Suppressor macrophage treated with lipopolysaccharide for 1 hour (primary cell): ENCODE measurements at places on chromosomes 12 and 14.

DNA sequence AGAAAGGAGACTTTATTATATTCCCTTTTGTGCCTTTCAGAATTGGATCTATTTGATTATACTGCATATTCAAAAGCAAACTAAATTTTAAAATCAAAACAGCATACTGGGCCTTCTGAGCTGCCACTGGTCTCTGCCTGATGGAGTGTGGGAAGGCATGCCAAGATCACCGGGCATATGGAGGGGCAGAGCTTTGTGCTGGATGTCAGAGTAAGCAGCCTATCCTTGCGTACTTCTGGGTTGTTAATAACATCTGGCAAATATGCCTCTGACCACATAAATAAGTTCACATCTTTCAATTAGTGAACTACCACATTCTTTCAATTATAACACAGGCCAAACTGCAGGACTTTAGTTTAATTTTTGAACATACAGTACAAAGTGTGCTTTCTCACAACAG, 18.3 kb downstream of the MLH3 start:
- no peak for DNase-seq

- no peak for DNase-seq
Observed at GRCh38 chr14:88563845-88564244, 1.0 kb downstream of the ZC3H14 start.

- DNase-seq, result peak; percentile 67
Observed at GRCh38 chr12:13100605-13100881, 2.9 kb downstream of the GSG1 start.

- no peak for DNase-seq
Observed at GRCh38 chr14:86346818-86347384, 817.0 kb downstream of the FLRT2 start.

- DNase-seq, result no peak
Observed at GRCh38 chr14:30332374-30332773, 226.6 kb upstream of the G2E3 start.

DNA sequence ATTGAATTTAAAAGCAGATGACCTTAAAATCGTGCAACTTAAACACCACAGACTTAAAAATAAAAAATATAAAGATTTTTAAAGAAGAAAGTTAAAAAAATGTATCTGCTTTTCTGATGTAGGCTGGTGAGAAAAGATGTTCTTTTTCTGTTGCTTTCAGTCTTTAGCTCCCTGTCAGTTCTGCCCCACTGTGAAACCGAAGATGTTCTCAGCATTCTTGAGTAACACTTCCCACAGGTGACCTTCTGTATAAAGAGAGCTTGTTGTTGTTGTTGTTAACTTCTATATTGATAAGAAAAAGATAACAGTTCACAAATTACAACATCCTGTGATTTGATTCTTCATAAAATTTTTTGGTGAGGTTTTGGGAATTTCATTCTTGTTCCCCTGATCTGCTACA, 377.9 kb upstream of the RGS6 start:
- DNase-seq, result peak; percentile 9

GRCh38 chr14:82710267-82710841, 1176.7 kb upstream of the SEL1L start:
- peak; percentile 42 for DNase-seq

DNA sequence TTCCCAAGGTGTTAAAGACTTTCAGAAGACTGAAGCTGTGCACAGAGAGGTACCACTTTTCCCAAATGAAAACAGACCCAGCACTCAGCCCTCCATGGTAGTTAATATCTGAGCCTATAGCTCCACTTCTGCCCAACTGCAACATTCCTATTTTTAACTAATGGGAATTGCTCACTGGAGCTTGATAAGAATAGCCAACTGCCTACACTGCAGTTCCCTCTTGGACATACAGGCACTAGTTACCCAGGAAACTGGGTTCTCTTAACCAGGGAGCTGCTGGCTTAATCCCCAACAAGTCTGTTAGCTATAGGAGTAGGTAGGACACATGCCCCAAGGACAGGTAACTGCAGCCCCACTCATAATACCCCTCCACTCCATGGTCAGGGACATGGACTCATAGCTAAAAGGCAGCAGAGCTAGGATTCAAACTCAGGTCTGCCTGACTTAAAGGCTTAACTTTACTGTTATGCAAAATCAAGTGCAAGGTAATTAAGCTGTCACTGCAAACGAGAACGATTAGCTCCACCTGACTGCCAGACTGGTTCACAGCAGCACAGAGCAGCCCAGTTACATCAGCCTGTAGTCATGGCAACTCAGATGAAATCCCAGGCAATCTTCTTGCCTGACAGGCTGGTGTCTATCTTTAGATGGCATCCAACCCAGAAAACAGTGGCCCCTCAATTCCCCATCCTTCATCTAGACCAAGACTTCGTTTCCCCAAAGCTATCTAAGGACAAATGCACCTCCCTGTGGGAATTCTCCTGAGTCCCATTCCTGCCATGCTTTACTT, 77.1 kb upstream of the ACTN1 start:
- no peak for DNase-seq

- no peak for DNase-seq
Observed at GRCh38 chr12:13875744-13876143, 105.7 kb downstream of the GRIN2B start.

DNA sequence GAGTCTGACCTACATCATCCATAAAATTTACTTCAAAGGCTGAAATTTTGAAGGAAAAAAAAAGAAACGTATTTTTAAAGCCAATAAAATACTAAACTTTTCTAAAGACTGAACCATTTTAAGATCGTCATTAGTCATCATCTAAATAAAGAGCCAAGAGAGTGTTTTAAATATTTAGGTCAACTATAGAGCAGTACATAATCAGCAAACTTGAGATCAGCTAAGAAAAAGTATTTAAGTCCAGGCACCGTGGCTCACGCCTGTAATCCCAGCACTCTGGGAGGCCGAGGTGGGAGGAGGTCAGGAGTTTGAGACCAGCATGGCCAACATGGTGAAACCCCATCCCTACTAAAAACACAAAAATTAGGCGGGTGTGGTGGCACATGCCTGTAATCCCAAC, 35.5 kb downstream of the HECTD1 start:
- DNase-seq, result no peak

DNA sequence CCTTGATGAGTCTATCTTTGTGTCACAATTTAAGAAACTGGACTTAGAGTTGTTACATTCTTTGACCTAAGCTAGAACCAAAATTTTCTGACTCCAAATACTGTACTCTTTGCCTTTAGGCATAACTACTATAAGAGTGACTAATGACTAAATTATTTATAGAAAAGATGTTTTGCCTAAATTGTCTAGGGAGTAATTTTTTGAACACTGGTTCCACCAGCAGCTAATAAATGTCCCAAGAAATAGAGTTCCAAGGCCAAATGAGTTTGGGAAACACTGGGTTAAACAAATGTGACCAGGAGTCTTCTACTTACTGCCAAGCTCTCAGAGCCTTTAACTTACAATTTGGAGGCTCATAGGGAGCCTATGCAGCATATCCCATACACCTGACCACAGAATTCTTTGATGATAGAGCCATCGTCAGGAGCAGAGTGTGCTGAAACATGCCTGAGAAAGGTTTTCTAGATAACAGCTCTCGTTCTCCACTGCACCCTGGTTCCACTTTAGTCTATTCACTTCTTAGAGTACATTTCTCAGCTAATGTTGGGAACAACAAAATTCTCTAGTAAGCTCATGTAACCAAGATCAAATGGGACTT, 215.9 kb upstream of the HMGA2 start:
- no peak for DNase-seq

DNA sequence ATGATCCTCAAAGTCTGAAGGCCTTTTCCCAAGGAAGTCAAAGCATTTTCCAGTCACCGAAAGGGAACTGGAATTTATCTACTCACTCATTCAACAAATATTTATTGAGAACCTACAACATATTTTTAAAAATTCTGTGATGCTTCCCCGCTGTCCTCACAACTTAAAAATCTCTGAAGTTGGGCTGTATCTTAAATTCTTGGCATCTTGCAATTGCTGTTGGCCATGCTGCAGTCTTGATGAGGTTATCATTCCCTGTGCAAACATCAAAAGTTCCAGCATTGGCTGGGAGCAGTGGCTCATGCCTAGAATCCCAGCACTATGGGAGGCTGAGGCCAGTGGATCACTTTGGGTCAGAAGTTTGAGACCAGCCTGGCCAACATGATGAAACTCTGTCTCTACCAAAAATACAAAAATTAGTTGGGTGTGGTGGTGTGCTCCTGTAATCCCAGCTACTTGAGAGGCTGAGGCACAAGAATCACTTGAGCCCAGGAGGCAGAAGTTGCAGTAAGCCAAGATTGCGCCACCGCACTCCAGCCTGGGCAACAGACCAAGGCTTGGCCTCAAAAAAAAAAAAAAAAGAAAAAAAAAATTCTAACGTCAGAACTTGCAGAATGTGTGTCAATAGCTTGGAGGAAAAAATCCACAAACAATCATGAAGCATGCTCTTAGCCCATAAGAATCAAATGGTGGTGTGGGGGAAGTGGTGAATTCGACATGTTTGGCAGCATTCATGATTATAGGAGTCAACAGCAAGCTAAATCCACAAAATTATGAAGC, 34.9 kb downstream of the CCDC177 start:
- peak; percentile 88 for DNase-seq

GRCh38 chr14:99461411-99462085, 19.1 kb downstream of the SETD3 start:
- no peak for DNase-seq

- DNase-seq, result no peak
Observed at GRCh38 chr14:89042021-89042420, 217.6 kb downstream of the TTC8 start.

- no peak for DNase-seq
Observed at GRCh38 chr12:8038659-8039114, 6.2 kb downstream of the FOXJ2 start.

GRCh38 chr12:10289005-10289754, 18.5 kb upstream of the KLRD1 start:
- DNase-seq, result no peak

DNA sequence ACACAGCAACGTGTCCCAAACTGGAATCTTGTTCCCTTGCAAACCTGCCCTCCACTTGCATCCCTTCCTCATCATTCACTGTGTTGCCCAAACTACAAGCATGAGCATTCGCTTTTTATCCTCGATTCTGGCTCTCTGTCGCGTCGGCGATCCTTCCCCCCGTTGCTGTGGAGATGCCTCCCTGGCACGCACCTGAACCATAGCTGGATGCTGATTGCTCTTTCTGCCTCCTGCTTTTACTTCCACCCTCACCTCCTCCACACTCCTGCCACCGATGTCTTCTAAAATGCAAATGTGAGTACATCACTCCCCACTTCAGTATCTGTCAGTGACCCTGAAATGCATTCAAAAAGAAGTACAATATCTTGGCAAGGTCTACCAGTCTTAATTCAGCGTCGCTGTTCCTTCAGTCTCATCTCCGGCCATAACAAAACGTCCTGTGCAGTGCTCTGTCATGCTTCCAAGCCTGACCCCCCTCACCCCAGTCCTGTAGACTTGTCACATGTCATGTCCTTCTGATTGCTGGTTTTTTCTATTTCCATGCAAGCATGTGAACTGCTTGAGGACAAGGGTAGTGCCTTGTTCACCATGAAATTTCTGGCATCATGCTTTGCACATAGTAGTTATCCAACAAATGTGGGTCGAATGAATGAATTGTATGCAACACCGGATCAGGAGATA, 2.5 kb upstream of the PPP2R5C start:
- no peak for DNase-seq

- DNase-seq, result no peak
Observed at GRCh38 chr14:96058576-96059200, 19.5 kb downstream of the C14orf132 start.

- DNase-seq, result no peak
Observed at GRCh38 chr12:2449586-2449985, 345.2 kb upstream of the FKBP4 start.

GRCh38 chr12:131072451-131073230, 118.9 kb downstream of the ADGRD1 start:
- DNase-seq, result no peak

DNA sequence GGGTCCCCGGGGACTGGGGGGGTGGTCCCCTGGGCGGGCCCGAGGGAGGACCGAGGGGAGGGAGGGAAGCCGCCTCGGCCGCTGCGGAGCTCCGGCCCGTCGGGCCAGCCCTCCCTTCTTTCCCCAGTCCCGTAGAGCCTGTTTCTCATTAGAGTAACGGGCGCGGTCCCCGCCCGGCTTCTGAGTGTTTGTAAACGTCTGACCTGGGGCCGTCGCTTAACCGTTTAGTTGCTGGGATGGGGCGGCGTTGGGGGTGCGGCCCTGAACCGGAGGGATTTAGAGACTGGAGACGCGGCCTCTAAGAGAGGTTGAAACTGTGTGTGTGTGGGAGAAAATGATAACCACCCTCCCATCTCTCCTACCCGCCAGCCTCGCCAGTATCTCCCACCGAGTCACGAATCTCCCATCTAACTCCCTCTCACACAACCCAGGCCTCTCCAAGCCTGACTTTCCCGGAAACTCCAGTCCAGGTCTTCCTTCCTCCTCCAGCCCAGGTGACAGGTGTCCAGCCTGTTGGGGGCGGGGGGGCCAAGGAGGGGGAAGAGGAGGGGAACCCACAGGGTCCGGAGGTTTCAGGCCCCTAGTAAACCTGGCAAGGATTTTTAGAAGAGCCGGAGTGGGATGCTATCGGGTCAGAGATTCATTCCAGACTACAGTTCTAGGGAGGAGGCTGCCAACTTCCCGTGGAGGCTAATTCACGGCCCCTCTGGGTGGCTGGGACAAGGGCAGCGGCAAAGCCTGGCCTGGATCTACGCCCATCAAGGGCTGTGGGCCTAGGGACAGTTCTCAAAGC, 1.1 kb upstream of the NFATC4 start:
- peak; percentile 33 for DNase-seq

DNA sequence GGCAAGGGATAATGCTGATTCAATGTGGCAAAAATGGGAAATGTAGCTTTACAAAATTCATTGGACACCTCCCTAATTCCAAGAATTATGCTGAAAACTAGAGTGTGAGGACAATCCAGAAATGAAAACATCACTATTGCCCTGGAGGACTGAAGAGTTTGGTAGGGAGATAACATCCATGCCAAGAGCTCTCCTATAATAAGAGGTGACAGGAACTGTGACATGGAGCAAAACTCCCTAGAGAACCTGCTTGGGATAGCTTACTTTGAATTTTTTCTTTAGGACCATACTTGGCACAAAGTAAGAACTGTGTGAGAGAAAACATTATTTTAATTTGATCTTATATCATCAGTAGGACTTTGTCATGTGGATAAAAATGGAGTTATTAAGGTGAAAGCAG, 48.9 kb downstream of the STON2 start:
- no peak for DNase-seq

- no peak for DNase-seq
Observed at GRCh38 chr12:108583991-108584390, 13.9 kb downstream of the TMEM119 start.
